ENCODE measurements at places on chromosomes 12 and 14.

GRCh38 chr12:105109465-105110212, 2.1 kb downstream of the WASHC4 start:
- DNase-seq: no peak

- DNase-seq: no peak
These were observed 10.4 kb downstream of the ACTN1 start for GRCh38 chr14:68968721-68969120.

- DNase-seq: no peak
These were observed 146.2 kb downstream of the DACT1 start for GRCh38 chr14:58783792-58784511.

GRCh38 chr12:118980407-118981014, 830 bp upstream of the SRRM4 start:
- DNase-seq: no peak

GRCh38 chr12:121590476-121591143, 9.8 kb upstream of the KDM2B start:
- DNase-seq: no peak
